ENCODE measurements at places on chromosomes 16 and 17.
A peak's percentile ranks its signal among the peaks of the same experiment; 100 is the strongest.

DNA sequence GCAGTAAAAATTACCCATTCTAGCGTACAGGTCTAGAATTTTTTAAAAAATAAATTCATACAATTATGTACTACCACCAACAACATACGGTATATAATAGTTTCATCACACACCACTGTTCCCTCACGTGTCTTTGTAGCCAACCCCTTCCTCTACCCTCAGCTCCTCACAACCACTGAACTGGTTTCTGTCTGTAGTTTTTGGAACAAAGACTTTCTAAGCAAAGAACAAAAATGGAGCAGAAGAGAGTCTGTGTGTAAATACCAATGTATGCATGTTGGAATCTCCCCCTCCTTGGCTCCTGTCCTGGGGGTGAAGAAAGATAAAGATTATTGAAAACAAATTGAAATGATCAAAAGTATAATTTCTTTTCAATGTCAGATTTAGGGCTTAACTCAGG lies 31.9 kb upstream of the CCR7 start:
- no peak for DNase-seq

GRCh38 chr16:8511464-8511863 lies 78.8 kb downstream of the TMEM114 start:
- DNase-seq, result no peak

- DNase-seq, result no peak
These were observed 71.2 kb downstream of the PCTP start for GRCh38 chr17:55822028-55822427.

DNA sequence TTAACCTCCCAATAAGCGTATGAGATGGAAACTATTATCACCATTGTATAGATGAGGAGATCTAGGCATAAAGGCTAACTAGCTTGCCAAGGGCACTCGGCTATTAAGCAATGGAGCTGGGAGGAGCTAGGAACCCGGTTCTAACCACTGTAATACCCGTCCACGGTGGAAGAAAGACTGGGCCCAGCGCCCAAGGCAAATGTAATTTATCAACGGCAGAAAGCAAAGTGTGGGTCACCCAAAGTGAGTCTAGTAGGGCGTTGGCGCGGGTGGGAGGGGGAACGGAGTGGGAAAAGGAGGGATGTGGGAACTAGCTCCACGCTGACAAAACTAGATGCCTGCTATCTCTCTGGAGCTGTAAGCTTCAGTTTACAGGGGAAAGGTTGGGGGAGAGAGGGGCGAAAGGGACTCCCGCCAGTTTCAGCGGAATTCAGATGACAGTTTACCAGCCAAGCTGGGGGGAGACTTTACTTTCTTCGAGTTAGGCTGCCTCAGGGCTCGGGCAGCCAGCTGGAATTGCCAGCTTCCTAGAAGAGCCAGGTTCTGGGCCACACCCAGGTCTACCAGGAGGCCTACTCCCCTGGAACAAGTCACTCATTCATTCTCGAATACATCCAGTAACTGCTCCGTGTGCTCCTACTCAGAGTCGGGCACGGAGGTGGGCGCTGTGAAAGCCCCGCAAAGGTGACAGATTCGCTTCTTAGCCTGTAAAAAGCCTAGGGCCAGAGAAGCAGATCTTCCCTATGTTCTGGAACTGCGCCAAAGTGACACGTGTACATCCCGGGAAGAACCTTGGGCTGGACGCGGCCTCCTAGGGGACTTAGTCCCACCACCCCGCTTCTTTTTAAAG lies 837 bp downstream of the LRRC59 start:
- DNase-seq, result peak; percentile 60

- no peak for DNase-seq
These were observed 5.9 kb downstream of the MTMR4 start for GRCh38 chr17:58508341-58509067.

Data from kidney tubule cell (primary cell).